ENCODE measurements at places on chromosomes 5 and 9.

DNA sequence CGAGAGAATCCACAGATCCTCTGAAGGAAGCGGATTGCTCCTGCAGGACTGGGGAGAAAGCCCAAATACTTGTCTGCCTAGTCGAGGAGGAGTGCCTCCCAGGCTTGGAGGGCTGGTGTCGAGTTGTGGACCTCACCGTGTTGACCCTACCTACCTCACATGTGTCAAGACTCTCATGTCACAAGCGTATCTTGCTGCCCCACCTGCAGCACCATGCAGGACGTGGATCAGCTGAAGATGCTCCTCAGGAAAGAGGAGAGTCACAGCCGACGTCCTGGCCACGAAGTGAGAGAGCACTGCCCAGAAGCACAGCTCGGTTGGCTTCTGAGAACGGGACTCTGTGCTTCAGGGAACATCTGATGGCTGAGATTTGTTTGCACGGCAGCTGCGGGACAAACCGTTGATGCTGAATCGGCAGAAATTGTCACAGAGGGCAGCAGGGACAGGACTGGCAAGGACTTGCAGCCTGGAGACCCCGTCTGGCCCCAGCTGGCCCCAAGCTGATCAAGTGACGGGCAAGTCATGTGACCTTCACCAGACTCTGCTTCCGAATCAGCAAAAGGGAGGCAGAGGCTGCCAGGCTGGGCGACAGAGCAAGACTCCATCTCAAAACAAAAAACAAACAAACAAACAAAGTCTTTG, 119.1 kb upstream of the ITGA1 start:
- no peak overlapping the region for H3K4me3 ChIP-seq
- H3K4me1 ChIP-seq, result peaks cover 6% of the 10 kb centered on the region
- no peak overlapping the region for H3K27ac ChIP-seq
- no peaks in the 10 kb centered on the region for H3K36me3 ChIP-seq
- peaks cover 11% of the 10 kb centered on the region for H3K27me3 ChIP-seq

DNA sequence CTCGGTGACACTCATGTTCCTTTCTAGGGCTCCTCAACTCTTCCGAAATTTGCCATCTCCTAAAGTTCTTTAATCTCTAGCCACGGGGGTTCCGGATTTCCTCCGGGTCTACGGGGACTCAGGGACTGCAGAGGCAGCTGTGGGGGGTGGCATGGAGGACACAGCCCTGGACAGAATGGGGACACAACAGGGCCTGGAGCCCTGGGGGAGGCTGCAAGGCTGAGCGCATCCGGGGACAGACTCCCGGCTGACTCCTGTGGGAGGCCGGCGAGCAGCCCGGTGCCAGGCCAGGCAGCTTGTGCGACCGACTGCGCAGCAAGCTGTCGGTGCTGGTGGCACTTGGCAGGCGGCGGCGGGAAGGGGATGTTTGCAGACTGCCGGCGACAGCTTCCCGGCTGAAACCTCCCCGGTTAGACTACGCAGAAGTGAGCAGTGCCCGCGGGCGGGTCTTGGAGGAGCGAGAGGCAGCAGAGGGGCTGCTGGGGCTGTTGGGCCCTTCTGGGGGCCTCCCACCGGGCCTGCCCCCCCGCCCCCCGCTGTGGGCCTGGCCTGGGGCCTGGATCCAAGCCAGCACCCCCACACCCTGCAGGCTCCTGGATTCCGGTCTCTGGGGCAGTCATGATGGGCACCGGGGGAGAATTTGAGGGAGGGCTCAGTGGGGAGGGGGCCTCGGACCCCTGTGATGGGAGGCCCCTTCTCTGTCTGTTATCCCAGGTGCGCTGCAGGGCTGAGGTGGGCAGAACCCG, 28.7 kb upstream of the UBAC1 start:
- peaks cover 8% of the 10 kb centered on the region for H3K4me1 ChIP-seq
- no peaks in the 10 kb centered on the region for H3K27me3 ChIP-seq
- H3K27ac ChIP-seq, result no peak overlapping the region
- no peak for DNase-seq

DNA sequence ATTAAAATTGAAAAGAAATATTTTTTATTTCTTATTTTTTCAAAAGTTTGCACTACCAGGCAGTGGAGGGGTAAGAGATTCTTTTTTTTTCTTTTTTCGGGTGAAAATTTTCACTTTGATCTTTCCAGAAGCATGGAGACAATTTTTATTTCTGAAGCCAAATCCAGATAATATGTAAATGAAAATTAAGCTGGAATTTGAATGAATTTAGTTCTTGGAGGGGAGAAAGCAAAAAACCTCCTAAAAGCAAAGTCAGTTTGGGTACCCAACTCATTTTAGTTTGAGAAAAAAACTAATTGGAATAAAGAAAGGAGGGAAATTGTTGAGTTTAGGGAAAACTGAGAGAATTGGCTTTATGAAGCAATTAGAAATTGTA, 872 bp downstream of the ZNF618 start:
- H3K36me3 ChIP-seq, result no peaks in the 10 kb centered on the region
- DNase-seq, result no peak
- peaks cover 5% of the 10 kb centered on the region for H3K4me1 ChIP-seq
- no peak overlapping the region for H3K27ac ChIP-seq
- H3K27me3 ChIP-seq, result peaks cover 39% of the 10 kb centered on the region

DNA sequence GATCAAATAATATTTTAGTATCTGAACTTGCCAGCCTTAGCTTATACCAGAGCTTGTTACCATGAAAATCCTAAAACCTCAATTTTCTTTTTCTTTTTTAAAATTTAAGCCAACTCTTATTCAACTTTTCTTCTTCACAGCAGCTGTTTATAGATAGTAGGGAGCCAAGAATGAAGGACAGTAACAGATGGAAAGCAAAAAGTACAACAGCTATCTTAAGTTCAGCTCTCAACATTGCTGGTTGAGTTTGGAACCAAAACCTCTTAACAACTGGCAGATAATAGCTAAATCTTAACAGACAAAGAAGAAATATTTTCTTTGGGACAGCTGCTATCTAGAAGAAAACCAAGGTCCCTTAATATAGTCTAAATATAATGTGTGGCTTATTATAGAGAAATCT, 74.7 kb downstream of the PJA2 start:
- H3K27me3 ChIP-seq, result no peaks in the 10 kb centered on the region
- H3K36me3 ChIP-seq, result peaks cover 17% of the 10 kb centered on the region
- H3K4me1 ChIP-seq, result no peaks in the 10 kb centered on the region
- H3K27ac ChIP-seq, result no peak overlapping the region

DNA sequence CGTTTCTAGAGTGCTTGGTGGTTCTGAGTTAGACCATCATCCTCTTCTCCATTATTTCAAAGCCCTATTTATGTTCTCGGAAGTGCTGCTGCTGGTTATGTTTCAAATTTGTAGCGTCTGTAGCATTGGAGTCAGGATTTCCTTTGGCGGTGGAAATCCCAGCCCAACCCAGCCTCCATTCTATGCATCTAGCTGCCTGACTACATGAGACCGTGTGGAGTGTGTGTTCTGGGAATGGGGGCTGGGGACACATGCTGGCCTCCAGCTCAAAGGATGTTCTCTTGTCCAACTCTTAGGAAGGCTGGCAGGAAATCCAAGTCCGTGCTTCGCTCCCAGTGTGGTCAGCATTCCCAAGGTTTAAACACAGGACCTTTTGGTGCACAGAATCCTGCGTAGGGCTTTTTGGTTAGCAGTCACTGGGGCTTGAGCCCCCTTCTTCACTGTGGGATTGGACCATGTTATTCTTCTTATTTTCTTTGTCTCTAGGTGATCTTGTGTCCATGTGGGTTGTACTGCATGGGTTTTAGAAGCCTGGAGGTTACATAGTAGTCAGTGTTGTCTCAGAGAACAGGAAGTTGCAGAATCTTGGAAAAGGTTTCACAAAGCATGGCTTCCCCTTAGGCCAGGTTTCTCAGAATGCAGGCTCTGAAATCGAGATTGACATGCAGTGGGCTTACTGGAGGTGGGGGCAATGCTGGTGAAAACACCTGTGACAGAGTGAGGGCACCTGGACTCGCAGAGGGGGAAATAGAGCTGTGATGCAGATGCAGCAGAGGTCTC, 132.2 kb downstream of the ARHGAP26 start:
- H3K4me1 ChIP-seq, result peaks cover 3% of the 10 kb centered on the region
- H3K27ac ChIP-seq, result no peak overlapping the region
- no peaks in the 10 kb centered on the region for H3K27me3 ChIP-seq

DNA sequence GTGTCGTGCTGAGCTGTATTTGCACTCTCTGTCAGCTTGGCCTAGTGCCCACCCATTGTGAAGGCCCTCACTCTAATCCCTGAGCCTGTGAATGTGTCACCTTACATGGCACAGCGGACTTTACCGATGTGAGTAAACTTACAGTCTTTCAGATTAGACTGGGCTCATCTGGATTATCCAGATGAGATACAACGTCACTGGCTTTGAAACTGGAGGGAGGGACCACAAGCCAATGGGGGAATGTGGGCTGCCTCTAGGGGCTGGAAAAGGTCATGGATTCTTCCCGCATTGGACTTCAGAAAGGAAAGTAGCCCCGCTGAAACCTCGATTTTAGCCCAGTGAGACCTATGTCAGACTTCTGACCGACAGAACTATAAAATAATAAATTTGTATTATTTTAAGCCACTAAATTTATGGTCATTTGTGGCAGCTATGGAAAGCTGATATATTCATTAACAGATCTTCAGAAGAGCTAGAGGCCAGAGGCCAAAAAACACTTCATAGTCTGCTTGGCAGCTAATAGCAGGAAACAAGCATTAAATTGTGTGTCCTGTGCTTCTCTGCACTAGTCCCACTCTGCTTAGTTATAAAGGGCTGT, 139.0 kb upstream of the GAS1 start:
- H3K27me3 ChIP-seq, result no peaks in the 10 kb centered on the region
- no peak for DNase-seq
- no peak overlapping the region for H3K4me3 ChIP-seq
- H3K36me3 ChIP-seq, result no peaks in the 10 kb centered on the region
- H3K4me1 ChIP-seq, result no peaks in the 10 kb centered on the region

GRCh38 chr5:78787783-78788182, 139.2 kb upstream of the LHFPL2 start:
- no peaks in the 10 kb centered on the region for H3K27me3 ChIP-seq
- H3K4me1 ChIP-seq, result peaks cover 3% of the 10 kb centered on the region
- H3K36me3 ChIP-seq, result peaks cover 9% of the 10 kb centered on the region
- H3K4me3 ChIP-seq, result no peak overlapping the region
- DNase-seq, result no peak
